ENCODE measurements at places on chromosomes 13 and 19.
A peak's percentile ranks its signal among the peaks of the same experiment; 100 is the strongest.

DNA sequence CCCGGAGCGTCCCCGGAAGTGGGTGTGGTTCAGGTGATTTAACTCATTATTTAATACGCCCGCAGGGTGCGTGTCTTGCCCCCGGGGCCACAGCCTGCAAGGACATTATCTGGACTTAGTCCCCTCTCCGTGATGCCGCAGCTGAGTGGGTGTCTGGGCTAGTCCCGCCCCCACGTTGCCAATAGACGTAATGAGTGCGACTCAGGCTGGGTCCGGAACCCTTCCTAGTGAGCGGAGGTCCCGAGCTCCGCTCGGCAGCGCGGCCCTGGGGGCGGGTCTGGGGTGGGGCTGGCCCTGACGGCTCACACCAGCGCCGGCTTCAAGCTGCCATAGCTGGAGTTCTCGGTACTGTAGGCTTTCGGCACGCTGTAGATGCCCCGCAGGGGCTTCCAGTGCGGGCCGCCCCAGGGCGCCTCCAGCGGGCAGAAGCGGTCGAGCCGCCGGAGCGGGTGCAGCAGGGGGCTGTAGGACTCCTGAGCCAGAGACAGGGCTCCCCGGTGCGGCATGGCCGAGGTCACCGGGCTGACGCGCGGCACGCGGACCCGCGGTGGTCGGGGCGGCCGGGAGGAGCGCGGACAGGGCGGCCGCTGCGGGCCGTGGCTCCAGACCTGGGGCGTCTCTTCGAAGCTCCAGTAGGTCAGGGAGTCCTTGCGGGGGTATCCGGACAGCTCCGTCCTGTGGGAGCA, 918 bp upstream of the LHB start:
- DNase-seq = peak; percentile 74

DNA sequence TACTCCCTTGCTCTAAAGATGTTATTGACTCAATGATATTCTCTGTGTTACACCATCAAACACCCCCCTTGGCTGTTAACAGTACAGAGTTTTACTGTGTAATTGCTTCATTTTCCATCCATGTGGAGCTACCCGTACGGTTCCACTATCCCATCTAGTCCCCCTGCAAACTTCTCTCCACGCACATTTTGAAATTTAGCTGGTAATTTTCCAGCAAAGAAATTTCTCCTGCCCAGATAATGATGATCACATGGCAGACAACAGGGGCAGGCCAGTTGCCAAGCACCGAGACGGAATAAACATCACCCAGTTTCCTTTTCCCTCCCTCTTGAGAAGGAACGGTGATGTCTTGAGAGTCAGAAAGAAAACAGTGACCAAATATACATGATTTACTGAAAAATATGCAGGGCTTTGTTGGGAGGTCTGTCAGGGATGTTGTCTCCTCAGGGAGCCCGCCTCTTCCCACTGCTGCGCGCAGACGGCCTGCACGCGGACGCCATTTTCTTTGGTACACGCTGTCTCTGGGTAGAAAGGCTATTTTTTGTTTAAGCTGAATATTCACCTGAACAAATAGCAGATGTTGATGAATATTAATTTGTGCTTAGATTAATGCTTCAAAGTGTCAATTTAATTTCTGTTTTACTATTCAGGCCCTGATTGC, 109.9 kb downstream of the OLFM4 start:
- DNase-seq = no peak

DNA sequence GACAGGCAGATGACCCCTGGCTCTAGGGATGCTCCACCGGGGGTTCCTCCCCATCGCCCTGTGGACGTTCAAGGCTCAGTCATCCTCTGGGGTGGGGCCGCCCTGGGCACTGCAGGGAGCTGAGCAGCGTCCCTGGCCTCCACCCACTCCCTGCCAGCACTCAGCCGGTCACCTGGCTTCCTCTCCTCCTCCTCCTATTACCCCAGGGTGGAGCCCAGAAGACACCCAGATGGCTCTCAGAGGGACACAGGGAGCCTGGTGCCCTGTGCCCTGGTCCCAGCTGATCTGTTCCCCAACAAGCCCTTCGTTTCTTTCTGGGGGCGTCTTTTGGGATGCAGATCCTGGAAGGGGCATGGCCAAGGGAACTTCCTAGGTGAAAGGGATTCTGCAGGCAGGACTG, 3.7 kb upstream of the MKNK2 start:
- DNase-seq = peak; percentile 61

GRCh38 chr13:43776501-43777079, 10.2 kb downstream of the ENOX1 start:
- DNase-seq = no peak

GRCh38 chr13:79647533-79647932, 166.6 kb downstream of the NDFIP2 start:
- no peak for DNase-seq

DNA sequence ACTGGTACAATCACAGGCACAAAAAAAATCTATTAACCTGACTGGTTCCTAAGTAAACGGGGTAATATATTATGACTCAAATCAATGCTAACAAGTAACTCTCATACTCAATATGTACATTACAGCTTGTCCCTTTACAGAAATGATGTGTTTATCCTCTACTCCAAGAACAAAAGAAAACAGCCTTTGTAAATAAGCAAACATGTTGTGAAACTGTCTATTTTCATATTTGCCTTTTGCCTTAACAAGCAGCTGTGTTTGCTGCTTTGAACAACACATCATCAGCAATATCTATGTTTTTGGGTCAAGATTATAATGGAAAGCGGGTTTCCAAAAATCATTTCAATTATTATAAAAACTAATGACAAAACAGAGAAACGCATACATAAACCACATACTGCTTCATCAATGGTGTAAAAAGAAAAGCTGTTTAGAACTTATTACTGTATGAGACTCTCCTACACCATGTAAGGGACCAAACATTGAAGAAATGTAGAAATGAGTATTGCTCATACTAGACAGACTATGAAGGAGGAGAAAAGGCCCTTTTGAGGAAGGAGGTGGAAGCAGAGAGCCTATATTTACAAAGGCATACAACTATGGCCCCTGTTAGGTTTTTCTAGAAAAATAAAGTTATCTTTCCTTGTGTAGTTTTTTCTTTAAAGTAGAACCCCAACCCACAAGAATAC, 14.8 kb downstream of the TBC1D4 start:
- DNase-seq = peak; percentile 9

DNA sequence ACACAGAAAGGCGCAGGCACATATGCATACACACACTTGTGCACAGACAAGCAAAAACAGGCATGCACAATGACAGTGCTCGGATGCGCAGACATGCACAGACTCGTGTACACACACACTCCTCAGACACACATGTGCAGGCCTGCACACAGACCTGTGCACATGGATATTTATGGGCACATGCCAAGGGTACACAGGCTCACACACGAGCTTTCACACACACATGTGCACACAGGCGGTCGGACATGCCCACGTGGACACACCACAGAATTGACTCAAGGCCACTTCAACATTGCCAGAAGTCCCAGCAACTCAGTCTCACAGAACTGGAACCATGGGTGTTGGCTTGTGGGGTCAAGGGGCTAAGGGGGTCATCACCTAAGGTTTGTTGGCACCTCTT, 206.8 kb downstream of the URI1 start:
- no peak for DNase-seq

GRCh38 chr13:72109863-72110262, 242.9 kb upstream of the DACH1 start:
- no peak for DNase-seq

- DNase-seq = no peak
Measured at GRCh38 chr19:4538601-4538954, 1.3 kb downstream of the LRG1 start.

DNA sequence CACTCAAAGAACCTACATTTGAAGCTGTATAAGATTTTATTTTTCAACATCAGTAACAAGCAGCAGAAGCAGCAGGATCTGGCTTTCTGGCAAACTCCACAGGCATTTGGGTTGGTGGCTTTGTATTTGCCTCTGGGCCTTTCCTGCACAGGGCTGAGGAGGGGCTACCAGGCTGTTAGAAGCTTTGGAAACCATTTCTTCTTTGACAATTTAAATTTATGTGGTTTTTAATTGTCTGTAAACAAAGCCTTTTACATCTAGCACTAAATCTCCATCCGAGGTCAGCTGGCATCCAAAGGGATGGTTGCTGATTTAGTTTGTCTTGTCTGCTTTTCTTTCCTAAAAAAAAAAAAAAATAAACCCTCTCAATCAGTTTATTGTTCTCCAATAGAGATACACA, 127.5 kb upstream of the OBI1 start:
- no peak for DNase-seq

DNA sequence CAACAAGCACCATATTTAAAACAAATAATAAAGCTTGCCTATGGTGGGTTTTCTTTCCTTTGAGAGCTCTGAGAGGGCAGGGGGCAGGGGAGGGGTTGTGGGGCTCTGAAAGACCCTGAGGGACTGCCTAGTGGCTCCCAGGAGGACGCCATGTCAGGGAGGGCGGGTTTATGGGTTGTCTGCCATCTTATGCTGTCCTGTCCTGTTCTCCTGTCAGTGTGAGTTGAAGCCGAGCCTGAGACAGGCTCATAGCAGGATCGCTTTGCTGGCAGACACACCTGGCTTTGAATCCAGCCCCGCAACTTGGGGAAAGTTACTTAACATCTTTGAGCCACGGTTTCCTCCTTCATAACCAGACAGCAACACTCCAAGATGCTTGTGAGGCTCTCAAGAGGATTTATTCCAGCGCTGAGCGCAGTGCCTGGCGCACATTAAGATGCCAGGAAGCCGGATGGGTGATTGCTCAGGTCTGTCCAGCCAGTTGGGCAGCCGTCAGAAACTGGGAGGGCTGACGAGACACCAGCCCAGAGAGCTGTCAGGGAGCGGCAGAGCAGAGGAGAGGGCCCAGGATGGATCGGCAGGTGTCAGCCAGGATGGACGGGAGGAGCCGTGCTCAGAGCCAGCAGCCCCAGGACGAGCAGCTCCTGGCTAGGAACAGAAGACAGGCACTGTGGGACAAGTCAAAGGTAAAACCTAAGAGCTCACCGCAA, 36.8 kb upstream of the C1QTNF9 start:
- DNase-seq = no peak

DNA sequence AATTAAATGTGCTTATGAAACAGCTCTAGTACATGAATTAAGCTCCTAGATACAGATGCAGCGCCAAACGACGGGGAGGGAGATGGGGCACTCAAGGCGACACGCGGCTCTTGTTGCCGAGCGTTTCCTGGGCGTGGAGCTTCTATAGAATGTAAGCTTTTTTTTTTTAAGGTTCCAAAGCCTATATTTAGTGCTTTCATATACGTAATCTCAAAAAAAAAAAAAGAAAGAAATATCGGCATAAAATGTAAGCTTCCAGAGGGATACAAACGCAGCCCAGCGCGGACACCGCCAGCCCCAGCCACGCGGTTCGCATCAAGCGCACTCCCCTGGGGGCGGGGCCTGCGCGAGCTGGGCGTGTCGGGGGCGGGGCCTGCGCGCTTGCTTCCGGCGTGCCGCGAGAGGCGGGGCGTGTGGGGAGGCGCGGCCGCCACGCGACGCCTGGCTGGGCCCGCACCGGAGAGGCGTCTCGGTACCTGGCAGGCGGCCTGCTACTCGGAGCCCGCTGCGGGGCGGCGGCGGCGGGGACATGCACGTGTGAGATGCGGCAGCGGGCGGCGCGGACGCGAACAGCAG, at the start of gene URI1:
Gene URI1, plus strand, starts transcription at position 412 of the 576 bp plus-strand sequence. CDS start 309 bp downstream, outside the sequence.
- peak; percentile 90 for DNase-seq

Measured in GM06990 (cell line).